Neural crest cell (in vitro differentiated cells): ENCODE measurements at places on chromosomes 13 and 19. TPM values are rescaled to one million over a fixed set of nuclear protein-coding genes. Genes with fewer than 3 reads are reported as not detected.

FGF22 gene
- 0.51 and 0.84 TPM in 2 replicates for total RNA-seq

SCEL gene
- not detected in 2 replicates for total RNA-seq

CEACAM3 gene
- not detected in 2 replicates for total RNA-seq

KLK11 gene
- not detected in 2 replicates for total RNA-seq

KLF1 gene
- 0.18 TPM in 1 of 2 replicates, not detected in the other for total RNA-seq

LRRC25 gene
- not detected in 2 replicates for total RNA-seq

LAIR1 gene
- not detected in 2 replicates for total RNA-seq

ZNF749 gene
- 26.1 and 26.3 TPM in 2 replicates for total RNA-seq

LGALS4 gene
- total RNA-seq: 0.77 and 0.86 TPM in 2 replicates

ZIC5 gene
- 6.3 and 6.7 TPM in 2 replicates for total RNA-seq

PSG7 gene
- not detected in 2 replicates for total RNA-seq

KIRREL2 gene
- 4.5 and 5.2 TPM in 2 replicates for total RNA-seq

NCR1 gene
- total RNA-seq: not detected in 2 replicates

MATK gene
- total RNA-seq: not detected in 2 replicates

SHISA7 gene
- 0.54 and 0.59 TPM in 2 replicates for total RNA-seq

MTUS2 gene
- total RNA-seq: 0.89 and 0.91 TPM in 2 replicates

INTS6 gene
- 38.1 and 39.2 TPM in 2 replicates for total RNA-seq

LRG1 gene
- total RNA-seq: 0.09 TPM in 2 replicates

APLP1 gene
- 140 and 143 TPM in 2 replicates for total RNA-seq

ZNF429 gene
- total RNA-seq: 16.0 and 17.7 TPM in 2 replicates

ZNF486 gene
- total RNA-seq: 14.3 and 15.4 TPM in 2 replicates

MISP3 gene
- 0.39 and 0.98 TPM in 2 replicates for total RNA-seq

OR7D2 gene
- total RNA-seq: 1.6 and 1.9 TPM in 2 replicates

NUMBL gene
- 21.4 and 26.8 TPM in 2 replicates for total RNA-seq

KLK2 gene
- total RNA-seq: not detected in 2 replicates

ARHGAP33 gene
- 109 and 110 TPM in 2 replicates for total RNA-seq

KIR2DL4 gene
- total RNA-seq: not detected in 2 replicates

PGLYRP1 gene
- total RNA-seq: not detected in 2 replicates

INSR gene
- total RNA-seq: 14.1 and 16.0 TPM in 2 replicates

ZNF613 gene
- 6.3 and 8.7 TPM in 2 replicates for total RNA-seq

PIAS4 gene
- 49.6 and 58.8 TPM in 2 replicates for total RNA-seq

ZFP14 gene
- total RNA-seq: 10.6 and 12.3 TPM in 2 replicates
